ENCODE measurements at places on chromosomes 6 and 20.

GRCh38 chr20:45183084-45183483 is 8.4 kb downstream of the PI3 start:
- DNase-seq, result no peak

- no peak for DNase-seq
Measured at GRCh38 chr6:24032896-24033688, 92.9 kb upstream of the NRSN1 start.

DNA sequence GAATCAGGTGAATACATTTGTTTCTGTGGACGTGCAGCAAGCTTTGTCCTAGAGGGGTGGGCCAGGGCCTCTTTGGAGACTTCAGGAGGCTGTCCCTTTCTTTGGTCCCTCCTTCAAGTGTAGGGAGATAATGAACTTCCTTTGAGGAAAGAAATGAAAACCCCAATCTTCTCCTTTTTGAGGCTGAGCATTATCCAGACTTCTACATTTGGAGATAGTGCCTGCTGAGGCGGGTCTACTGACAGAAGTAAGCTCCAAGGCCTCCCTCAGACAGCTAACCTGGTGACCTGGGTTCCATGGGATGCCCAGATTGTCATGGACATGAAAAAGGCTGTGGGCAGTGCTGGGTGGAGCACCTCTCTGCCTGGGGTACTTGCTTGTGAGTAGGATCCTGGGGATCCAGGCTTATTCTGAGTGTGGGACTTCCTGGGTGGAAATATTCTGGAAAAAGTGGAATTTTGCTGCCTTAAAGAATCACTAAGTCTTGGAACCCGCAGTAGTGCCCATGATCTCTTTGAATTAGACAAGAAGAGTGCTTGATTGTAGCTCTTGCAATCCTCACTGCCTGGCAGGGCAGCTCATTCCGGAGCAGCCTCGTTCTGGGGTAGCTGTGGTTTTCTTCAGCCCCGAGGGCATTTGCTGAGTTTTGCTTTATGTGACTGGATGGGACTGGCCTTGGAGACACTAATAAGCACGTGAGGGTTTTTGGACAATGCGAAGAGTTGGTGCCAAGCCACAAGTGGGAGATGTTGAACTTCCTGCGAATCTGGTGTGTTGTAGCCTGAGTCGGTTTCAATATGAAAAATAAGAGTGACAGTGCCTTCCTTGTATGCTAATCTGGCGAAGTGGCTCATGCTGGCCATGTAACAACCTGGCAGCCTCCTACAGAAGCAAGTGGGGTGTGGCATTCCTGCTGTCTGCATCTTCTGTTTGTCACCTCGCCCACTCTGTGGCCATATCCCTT is 28.1 kb downstream of the SNRNP48 start:
- no peak for DNase-seq

GRCh38 chr6:30727920-30728553 is 7.9 kb downstream of the TUBB start:
- no peak for DNase-seq

DNA sequence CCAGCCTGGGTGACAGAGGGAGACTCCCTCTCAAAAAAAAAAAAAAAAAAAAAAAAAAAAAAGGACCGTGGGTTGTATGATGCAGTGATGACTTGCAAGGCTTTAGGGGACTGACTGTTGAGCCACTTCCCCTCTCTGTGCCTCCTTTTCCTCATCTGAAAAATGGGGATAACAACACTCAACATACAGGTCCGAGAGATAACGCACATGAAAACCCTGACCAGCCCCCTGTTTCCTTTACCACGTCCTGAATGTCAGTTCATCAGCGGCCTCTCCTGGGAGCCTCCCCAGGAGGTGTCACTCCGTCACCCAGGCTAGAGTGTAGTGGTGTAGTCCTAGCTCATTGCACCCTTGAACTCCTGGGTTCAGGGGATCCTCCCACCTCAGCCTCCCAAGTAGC is 3.9 kb downstream of the SLA2 start:
- DNase-seq, result no peak

GRCh38 chr6:30102970-30103871 is 9.7 kb downstream of the TRIM31 start:
- peak; percentile 73 for DNase-seq

GRCh38 chr6:38997128-38997761 is 51.3 kb upstream of the GLP1R start:
- DNase-seq, result peak; percentile 10

DNA sequence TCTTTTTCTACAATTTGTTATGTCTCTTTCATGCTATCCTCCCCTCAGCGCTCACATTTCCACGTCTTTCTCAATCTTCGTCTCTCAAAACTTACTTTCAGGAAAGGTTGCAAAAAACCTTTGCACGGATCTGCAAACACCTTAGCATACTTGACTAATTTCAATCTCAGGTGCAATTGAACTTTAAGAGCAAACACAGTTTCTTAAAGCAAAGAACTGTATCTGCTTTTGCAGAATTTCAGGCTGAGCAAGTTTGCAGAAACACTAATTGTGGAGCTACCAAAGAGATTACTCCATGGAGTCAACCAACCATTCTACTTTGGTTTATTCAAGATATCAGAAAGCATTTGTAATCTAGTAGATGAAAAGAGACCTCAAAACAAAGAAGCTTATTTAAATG is 668.2 kb upstream of the MARCKS start:
- DNase-seq, result no peak

DNA sequence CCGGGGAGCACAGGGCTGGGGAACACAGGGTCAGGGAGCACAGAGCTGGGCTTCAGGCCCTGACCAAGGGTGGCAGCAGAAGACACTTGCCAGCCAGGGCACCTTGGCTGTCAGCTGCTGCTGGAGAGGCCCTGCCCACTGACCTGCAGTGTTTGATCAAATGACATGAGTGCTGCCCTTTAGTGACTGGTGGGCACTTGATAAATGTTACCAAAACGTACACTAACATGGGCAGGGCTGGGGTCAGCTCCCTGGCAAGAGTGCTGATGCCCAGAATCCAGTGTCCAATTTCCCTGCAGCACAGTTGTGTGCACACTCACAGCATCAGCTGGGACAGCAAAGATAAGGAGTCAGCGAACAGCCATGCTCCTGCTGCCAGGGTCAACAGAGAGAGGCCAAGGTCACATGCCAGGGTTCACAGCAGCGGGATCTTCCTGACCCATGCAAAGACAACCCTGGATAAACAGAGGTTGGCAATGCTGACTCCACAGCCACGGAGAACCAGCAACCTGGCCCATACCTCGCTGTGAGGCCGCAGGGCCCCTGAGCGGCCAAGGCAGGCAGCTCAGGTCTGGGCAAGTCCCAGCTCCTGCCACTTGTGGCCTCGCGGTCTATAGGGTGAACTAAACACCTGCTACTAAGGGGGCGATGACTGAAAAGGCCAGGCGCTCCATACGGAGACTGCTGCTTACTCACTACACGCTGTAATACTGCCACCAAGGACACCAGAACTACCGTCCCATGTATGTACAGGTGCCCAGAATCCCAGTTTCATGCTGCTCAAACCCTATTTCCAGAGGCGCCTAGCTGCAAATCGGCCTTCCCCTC is 46.3 kb downstream of the NINL start:
- no peak for DNase-seq

- DNase-seq, result no peak
Measured at GRCh38 chr20:50850721-50851286, 55.9 kb downstream of the BCAS4 start.

DNA sequence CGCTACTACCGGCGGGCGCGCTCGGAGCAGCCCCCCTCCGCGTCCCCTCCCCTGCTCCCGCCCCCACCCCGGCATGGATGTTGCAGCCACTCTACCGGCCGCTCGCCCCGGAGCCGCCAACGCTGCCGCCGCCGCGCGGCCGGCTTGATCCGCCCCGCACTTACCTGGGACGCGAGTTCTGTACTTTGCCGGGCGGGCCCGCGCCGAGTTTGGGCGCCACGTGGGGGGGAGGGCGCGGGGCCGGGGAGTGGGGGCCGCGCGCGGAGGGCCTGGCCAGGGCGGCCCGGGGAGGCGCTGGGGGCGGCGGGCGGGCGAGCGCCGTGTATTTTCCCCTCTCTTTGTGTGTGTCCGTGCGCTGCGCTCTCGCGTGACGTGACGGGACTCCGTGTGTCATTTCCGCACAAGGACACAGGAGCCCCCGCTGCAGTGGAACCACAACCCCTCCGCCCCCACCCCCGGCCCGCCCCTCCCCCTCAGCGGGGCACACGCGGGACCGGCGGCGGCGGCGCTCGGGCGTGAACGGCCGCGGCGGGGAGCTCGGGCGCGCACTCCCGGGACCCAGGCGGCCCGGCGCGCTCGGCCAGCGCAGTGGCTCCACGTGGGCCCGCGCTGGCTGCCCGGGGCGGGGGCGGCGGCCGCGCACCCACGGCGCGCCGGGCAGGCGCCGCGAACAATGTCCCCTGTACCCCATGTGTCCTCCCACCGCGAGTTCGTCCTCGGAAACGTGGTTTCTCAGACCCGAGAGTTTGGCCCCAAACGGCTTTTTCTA is at the start of gene BEND3:
Gene BEND3, minus strand, starts transcription at position 590 of the 769 bp plus-strand sequence. CDS start 16,230 bp downstream, outside the sequence.
- DNase-seq, result peak; percentile 22

- DNase-seq, result no peak
Measured at GRCh38 chr20:12699374-12700228, 309.2 kb upstream of the SPTLC3 start.

GRCh38 chr6:89073840-89074239 is 6.7 kb upstream of the PNRC1 start:
- no peak for DNase-seq

GRCh38 chr6:134105940-134106339 is 53.5 kb upstream of the SLC2A12 start:
- no peak for DNase-seq

DNA sequence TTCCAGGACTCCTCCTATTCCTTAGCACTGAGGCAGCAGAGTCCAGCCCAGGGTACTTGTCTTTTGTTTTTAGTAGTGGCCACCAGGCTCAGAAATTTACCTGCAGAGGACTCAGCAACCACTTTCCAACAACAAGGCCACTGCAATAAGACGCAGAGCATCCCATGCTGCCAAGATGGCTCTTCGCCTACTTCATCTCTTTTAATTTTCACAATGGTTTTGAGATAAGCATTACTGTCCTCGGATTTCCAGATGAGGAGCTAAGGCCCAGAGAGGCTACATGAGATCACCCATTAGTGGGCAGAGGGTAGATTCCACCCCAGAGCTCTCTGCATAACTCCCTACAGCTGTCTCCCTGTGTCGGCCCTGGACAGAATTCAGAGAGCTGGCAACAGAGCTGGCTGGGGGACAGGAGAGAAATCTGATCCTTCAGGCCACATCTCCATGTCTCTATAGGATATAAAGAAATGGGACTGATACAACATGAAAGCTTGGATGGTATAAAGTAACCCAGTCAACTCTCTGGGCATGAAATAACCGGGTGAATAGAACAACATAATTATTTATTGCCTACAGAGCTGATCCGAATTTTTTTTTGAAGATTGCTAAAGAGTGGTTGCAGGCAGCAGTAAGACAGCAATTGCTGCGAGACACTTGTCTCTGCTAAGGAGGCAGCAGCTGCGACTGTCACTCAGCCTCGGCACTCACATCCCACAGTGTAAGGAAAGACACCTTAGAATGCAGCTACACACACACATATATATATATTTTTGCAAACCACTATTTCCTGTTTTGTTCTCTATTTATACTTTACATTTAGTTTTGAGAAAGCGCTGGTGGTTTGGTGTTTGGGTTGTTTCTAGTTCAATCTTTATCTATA is 37.2 kb downstream of the SCML4 start:
- peak; percentile 19 for DNase-seq

DNA sequence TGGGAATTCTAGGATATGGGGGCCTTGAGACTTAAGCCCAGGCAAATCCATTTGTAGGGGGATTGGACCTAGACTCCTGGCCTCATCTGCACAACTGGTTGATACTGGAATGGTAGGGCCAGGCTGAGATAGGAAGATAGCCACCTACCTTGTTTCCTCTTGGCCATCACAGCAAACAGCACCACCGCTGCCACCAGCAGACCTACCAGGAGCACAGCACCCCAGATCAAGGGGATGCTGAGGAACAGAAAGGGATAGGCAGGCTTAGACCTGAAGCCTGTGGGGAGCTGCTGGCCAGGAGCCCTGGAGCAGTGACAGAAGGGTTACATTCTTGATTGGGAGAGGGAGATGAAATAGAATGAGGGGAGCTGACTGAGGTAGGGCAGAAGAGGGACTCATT is 3.5 kb downstream of the TREML1 start:
- DNase-seq, result no peak

- DNase-seq, result no peak
Measured at GRCh38 chr6:163419413-163420288, 5.1 kb downstream of the QKI start.

DNA sequence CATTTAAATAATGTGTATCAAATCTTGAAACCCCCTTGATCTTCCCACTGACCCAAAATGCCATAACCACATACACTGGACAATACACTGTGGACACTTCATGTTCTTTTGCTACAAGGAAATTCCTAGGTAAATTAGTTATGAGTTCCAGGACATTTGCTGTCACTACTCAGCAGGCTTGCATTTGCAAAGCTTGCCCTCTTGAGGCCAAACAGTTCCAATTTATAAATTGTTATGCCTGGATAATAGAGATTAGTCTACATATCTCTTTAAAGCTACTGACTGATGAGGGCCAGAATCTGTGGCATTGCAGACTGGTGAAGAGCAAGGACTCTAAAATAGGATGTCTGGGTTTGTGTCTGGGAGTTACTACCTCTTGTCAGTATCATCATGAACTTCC is 17.4 kb upstream of the RAB32 start:
- DNase-seq, result no peak

GRCh38 chr6:27685279-27685678 is 212.4 kb upstream of the ZNF184 start:
- DNase-seq, result no peak

- DNase-seq, result no peak
Measured at GRCh38 chr20:53751620-53752318, 158.1 kb upstream of the ZNF217 start.

- no peak for DNase-seq
Measured at GRCh38 chr6:143621159-143621873, 56.4 kb upstream of the PHACTR2 start.

- DNase-seq, result no peak
Measured at GRCh38 chr20:13868331-13868730, 83.5 kb downstream of the NDUFAF5 start.

- DNase-seq, result no peak
Measured at GRCh38 chr20:31712564-31713311, 9.9 kb downstream of the BCL2L1 start.

GRCh38 chr6:70538376-70538775 is 28.4 kb upstream of the SDHAF4 start:
- DNase-seq, result no peak

DNA sequence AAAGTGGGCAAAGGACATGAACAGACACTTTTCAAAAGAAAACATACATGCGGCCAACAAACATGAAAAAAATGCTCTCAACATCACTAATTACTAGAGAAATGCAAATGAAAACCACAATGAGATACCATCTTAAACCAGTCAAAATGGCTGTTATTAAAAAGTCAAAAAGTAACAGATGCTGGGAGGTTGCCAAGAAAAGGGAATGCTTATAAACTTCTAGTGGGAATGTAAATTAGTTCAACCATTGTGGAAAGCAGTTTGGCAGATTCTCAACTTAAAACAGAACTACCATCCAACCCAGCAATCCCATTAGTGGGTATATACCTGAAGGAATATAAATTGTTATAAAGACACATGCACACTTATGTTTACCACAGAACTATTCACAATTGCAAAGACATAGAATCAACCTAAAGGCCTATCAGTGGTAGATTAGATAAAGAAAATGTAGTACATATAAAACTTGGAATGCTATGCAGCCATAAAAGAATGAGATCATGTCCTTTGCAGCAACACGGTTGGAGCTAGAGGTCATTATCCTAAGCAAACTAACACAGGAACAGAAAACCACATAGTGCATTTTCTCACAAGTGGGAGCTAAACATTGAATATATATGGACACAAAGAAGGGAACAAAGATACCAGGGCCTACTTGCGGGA is 16.3 kb downstream of the CENPQ start:
- no peak for DNase-seq
